ENCODE measurements at places on chromosomes 7 and 10.

DNA sequence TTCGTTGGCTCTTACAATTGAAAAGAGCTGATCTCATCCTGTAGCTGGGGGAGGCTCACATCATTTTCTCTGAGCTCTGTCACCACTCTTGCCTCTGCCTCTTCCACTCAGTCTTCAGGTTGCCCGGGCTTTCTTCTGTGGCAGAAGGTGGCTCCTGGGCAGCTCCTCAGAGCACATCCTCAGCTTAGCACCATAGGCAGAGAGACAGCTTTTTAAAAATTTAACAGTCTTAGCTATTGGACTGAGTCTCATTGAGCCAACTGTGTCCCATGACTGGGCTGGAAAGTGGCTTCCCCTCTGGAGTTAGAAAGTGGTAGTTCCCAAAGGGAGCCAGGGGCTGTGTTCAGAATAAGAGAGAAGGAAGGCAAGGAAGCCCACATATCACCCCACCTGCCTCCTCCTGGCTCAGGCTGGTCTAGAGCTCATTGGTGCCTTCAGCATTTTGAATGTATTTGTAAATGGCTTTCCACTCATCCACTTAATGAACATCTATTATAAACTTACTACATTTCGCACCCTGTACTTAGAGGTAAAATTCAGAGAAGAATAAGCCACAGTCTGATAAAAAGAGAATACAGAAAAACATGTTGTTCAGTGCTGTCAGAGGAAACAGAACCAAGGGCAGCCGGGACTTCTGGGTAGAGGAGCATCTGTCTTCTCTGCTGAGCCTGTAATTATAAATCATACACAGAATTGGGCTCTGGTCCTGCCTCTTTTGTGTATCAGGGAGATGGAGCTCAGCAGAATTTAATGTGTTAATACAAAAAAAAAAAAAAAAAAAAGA lies 119.3 kb downstream of the WDFY4 start:
- no peak for DNase-seq

DNA sequence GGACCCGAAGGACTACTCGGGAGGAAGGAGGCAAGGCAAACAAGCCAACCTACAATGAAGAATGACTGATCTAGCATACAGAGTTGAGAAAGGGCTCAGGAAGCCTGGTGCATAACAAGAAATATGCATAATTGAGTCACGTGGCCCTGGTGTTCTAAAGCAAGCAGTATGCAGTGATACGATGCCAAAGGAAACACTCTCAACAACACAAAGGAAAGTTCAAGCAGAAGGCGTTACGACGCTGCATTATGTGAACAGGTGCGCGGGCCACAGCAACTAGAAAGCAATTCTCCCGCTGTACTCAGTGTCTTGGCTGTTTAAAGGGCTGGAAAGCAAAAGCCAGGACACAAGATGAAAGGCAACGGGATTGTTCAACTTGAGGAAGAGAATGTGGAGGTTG lies 100.8 kb downstream of the PRTFDC1 start:
- DNase-seq = no peak

DNA sequence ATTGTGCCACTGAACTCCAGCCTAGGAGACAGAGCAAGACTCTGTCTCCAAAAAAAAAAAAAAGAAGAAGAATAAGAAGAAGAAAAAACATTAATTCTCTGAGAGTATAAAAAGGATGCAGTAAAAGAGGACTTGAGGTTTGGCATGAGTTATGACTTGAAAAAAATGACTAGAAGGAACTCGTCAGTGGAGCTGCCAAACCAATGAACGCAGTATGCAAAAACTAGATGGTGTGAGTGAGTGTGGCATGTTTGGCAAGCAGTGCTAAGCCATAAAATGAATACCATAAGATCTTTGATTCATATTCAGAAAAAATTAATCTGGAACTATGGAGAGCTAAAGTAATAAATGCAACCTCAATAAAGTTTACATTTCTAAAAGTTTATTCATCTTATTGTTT lies 68.6 kb upstream of the MEOX2 start:
- no peak for DNase-seq

- no peak for DNase-seq
These were observed 3.1 kb upstream of the EVX1 start for GRCh38 chr7:27239387-27240014.

GRCh38 chr7:44811093-44811492 lies 14.6 kb downstream of the PPIA start:
- no peak for DNase-seq

DNA sequence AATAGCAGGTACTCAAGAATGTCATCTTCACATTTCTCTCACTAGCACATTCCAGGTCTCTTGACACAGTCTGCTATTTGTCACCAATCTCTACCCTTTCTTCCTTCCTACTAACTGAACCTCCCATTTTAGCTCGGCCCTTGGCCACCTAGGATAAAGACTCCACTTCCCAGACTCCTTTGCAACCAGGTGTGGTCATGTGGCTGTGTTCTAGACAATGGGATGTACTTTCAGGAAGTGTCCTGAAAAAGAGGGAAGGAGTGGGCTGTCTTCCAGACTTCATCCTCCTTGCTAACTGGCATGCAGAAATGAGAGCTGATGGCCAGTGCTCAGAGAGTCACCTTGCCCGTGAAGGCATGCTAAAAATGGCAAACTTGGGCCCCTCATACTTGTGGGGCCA lies 139.2 kb downstream of the AMPH start:
- DNase-seq = no peak

- no peak for DNase-seq
These were observed 132.4 kb downstream of the TSPAN12 start for GRCh38 chr7:120725376-120726039.

DNA sequence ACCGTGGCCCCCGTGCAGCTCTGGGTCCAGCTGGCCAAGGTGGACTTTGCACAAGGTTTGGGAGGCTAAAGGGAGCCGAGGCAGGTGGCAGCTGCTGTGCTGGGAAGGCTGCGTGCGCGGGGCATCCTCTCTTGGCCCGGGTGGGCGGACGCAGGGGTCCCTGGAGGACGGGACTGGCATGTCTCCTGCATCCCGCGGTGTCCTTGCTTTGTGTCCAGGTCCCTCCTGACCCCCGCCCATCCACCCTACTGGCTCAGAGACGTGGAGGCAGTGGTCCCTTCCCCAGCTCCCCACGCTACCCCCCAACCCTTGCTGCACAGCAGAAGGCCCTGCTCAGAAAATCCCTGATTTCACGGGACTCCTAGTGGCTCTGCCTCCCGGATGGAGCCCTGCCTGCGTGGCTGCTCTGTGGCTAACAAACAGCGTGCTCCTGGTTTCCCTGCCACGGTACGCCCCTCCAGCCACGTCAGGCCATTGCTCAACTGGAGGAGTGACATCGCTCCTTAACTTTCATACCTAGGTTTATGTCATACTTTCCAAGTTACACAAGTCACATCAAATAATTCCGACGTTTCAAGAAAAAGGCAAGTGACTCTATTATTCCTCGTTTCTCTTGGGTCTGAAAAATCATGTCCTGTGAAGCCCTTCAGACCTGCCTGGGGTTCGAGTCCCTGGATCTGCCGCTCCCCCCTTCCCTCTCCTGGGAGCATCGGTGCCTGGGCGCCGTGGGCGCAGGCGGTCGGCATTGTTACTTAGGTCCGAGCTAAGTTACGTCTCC lies 421.9 kb downstream of the DNAJB6 start:
- DNase-seq = no peak

GRCh38 chr10:123804716-123805115 lies 86.9 kb downstream of the CPXM2 start:
- DNase-seq = no peak

DNA sequence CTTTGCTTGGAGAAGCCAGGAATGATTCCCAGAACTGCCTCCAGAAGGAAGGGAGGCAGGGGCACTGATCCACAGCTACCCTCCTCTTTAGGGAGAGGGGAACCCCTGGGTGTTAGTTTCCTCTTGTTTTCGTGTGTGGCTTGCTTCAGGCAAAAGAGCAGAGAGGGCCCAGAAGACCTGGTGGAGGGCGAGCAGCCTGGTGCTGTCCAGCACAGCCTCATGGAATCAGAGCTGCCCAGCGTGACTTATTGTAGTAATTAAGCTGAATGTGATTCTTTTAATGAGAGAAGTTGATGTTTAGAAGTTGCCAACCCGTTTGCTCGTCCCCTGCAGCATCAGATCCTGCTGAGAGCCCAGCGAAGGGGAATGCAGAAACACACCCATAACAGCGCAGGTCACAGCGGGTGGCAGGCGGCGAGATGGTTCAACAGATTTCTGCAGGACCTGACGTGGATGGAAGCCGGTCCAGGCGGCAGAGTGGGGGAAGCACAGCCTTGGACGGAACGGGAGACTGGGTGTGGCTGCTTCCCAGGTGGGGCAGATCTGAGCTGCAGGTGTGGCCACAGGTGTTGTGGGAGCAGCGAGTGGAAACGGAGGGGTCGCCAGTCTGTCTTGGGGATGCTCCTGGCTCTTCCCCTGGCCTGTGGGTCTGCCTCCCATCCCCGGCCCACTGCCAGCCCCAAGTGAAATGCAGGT lies 53.7 kb upstream of the SHH start:
- no peak for DNase-seq

- DNase-seq = no peak
These were observed 43.0 kb upstream of the COL1A2 start for GRCh38 chr7:94351703-94352102.

GRCh38 chr7:36949711-36950600 lies 225.7 kb upstream of the AOAH start:
- no peak for DNase-seq

- no peak for DNase-seq
These were observed 254.6 kb downstream of the SLC25A13 start for GRCh38 chr7:96067321-96067720.

- DNase-seq = no peak
These were observed 40.6 kb upstream of the SLIT1 start for GRCh38 chr10:97226398-97226797.

- no peak for DNase-seq
These were observed 30.4 kb upstream of the RNF32 start for GRCh38 chr7:156610130-156610529.

DNA sequence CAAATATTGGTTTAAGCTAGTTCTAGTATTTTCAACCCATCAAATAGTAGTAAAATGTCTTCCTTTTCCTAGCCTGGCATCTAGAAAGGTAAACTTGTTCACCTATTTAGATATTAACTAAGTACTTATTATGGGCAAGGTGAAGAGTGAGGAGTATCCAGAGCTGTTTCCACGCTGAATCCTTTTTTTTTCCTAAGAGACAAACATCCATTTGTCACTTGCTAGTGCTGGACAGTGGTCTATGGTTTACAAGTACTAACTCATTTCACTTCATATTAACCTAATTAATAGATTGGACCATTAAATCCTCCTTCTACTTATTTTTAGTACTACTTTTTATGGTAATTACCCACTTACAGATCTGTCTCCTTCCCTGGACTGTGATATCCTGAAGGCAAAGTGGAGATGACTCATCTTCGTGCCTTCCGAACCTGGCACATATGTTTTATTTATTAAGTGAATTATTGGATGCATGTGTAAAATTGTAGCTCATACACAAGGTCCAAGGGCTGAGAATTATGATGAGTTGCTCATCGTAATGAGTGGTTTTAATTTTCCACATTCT lies 159.6 kb upstream of the IGFBP3 start:
- no peak for DNase-seq

DNA sequence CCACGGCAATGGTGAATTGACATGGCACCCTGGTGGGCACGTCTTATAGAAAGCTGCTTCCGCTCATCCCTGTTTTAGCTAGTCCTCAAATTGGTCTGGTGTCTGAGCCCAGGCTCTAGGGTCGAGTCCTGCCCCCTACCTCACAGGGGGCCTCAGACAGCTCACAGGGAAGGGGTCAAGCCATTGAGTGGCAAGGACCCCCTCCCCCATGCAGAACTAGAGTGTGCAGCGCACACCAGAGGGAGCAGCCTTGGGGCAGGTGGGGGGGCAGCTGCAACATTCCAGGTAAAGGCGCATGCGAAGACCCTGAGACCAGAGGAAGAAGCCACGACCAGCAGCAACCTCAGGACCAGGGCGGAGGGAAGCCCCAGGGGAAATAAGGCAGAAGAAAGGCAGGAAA lies 240.4 kb upstream of the PPP2R2D start:
- DNase-seq = no peak

Measured in activated CD8-positive, alpha-beta memory T cell treated with anti-CD3 and anti-CD28 coated beads for 1 hour (primary cell).